ENCODE measurements at places on chromosomes 1 and 21.

DNA sequence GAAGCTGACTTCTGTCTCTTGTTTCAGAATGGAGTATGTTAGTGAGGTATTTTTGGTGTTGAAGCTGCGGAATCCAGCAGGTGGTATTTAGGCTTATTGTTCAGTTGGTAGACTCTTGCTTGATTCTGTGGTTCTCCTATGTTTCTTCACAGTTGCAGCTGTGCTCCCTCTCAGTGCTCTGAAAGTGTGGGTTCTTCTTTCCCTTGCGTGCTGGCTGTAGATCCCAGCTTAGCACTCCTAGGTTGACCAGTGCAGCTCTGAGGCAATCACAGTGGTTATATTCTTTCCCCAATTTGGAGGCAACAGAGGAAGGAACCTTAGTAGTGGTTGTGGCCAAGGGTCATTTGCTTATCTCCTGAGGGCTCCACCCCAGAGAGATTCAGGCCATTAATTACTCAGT, 269.2 kb upstream of the NRIP1 start:
- peak; percentile 19 for DNase-seq

DNA sequence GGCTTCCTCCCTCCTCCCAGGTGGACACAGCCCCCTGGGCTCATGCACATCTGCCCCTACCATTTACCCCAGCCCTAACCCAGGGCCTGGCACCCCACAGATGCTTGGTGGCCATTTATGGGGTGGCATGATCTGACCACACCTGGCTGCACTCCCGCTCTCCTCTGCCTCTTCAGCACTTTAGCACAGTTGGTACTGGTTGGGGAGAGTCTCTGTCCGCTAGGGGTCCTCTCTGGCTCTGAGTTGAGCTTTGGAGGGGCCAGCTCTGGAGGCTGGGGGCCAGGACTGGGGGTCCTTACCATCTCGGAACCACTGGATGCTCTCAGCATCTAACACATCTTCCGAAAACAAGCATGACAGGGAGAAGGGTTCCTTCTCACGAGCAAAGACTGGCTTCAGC, 17.4 kb downstream of the MYOM3 start:
- DNase-seq = no peak

DNA sequence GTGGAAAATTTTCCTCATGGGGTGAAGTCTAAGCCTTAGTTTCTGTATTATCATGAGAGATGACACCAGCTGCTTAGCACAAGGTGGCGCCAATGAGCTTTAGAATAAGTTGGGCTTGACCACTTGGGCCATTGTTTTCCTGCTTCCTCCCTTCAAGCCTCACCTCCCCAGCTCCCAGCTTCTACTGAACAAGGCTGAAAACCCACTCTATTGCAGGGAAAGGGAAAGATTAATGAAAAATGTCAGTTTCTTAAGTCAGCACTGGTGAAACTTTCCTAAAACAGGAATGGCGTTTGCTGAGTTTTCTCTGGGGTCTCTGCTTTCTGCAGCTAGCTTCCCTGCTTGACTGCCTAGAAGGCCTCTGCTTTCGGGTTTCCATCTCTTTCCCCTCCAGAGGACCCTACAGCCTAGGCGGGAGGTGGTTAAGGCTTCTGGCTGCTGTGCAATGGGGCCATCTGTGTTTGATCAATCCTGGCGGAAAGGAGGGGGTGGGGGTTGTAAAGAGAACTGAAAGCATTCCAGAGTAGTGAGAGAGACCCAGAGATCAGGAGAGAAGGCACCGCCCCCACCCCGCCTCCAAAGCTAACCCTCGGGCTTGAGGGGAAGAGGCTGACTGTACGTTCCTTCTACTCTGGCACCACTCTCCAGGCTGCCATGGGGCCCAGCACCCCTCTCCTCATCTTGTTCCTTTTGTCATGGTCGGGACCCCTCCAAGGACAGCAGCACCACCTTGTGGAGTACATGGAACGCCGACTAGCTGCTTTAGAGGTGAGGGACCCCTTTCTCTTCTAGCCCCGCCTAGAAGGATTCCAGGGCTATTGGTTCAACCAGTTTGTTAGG, at the start of gene OLFML3:
Gene OLFML3, plus strand, starts transcription at position 612 of the 840 bp plus-strand sequence. Its CDS starts 43 bp downstream, at position 655.
- DNase-seq = peak; percentile 75

DNA sequence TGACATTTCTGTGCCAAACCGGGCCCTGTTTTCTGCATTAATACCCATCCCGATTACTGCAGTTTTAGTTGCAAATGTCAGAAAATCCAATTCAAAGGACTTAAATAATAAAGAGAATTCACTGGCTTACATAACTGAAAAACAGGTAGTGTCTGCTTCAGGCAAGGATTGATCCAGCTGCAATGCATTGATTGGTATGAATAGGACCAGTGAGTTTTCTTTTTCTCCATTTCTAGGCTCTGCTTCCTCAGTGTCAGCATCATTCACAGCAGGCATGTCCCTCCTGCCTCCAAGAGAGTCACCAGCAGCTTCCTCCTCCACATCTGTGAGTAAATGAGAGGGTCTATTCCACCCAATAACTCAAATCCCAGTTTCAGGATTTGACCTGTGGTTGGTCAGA, 33.7 kb upstream of the ACTL8 start:
- DNase-seq = no peak

DNA sequence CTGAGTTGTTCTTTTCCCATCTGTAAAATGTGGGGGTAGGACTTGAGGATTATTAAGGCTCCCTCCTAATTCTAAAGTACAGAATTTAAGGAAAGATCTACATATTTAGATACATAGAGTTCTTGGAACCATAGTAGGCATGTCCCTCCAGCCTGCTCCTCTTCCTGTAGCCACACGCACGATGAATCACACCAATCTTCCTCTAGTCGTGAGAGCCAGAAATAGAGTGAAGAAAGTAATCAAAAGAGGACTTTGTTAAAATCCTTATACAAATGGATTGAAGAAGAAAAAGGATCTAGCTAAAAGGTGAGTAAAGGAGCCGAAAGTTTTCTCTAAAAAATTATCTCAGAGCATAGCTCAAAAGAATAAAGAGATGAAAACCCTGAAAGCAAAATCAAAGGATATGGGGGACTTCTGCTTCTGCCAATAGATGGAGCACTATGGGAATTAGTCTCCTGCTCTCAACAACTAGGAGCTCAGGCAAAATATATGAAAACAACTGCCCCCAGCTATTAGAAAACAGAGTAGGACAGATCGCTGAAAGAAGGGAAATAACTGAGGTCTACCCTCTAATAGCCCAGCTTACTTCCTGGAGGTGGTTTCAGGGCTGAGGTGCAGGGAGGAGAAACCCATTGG, 8.5 kb downstream of the C1orf141 start:
- DNase-seq = no peak

- no peak for DNase-seq
Observed at GRCh38 chr1:69744381-69744780, 176.7 kb downstream of the LRRC7 start.

GRCh38 chr21:43684424-43684823, 25.1 kb downstream of the RRP1B start:
- DNase-seq = no peak

DNA sequence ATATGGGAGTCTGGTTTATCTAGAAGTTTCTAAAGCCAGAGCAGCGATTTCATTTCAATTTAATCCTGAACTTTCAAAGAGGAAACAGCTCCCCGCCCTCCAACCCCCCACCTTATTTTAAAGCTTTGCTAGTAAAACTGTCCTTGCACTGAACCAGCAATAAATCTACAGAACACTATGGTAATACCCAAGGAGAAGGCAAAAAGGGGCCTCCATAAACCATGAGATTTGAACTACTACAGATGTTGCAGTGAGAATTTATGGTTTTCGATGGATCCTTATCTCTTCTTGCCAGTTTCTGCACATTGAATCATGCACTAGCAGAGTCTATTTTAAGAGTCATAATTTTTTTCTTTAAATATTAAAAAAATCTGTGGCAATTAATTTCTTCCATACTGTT, 64.8 kb upstream of the BEND5 start:
- DNase-seq = no peak

- DNase-seq = no peak
Observed at GRCh38 chr1:200165493-200166220, 138.1 kb downstream of the NR5A2 start.

- no peak for DNase-seq
Observed at GRCh38 chr1:201731592-201731991, 97.4 kb upstream of the IPO9 start.

DNA sequence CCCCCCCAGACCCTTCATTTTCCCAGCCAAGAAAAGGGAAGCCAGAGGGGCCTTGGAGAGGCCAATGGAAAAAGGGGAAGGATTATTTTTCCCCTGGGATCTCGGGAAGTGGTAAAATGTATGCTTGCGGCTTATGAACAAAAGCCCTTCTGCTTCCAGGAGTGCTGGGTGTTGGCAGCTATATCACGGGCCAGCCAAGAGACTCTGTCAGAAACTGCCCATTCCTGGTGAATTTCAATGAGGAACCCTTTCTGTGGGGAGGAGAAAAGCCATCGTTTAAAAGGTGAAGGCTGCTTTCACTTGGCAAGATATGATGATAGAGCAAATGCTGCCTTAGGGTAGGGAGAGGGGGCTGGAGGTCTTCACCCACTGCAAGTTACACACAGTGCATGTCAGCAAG, 69.7 kb upstream of the ZC3H12A start:
- no peak for DNase-seq

GRCh38 chr1:116708255-116708900, 40.8 kb upstream of the IGSF3 start:
- no peak for DNase-seq
